ENCODE measurements at places on chromosomes 1 and 21.

DNA sequence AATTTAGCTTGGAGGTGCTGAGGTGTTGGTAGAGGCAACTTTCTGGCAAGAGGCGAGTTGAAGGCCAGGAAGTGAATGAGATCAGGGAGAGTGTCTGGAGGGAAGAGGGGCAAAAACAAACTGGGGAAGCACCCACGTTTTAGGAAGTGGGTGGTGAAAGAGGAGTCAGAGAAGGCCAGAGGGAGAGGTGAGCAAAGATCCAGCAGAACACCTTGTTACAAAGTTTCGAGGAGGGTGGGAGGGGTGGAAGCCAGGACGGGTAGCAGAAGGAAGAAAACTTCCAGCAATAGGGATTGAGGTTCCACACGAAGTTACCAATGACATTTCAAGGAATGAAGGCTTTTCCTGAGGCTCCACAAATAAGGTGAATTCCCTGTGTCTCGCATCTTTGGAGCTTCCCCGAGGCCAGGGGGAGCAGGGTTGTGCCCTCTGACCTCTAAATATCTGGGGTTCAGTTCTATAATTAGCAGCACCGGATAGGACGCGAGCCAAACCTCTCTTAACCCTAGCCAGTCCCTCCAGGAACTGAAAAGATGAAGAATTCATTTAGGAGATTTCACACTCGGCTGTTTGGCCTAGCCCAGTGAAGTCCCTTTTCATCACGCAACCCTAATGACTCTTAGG, 578 bp upstream of the SESN2 start:
- ATAC-seq: no peak

DNA sequence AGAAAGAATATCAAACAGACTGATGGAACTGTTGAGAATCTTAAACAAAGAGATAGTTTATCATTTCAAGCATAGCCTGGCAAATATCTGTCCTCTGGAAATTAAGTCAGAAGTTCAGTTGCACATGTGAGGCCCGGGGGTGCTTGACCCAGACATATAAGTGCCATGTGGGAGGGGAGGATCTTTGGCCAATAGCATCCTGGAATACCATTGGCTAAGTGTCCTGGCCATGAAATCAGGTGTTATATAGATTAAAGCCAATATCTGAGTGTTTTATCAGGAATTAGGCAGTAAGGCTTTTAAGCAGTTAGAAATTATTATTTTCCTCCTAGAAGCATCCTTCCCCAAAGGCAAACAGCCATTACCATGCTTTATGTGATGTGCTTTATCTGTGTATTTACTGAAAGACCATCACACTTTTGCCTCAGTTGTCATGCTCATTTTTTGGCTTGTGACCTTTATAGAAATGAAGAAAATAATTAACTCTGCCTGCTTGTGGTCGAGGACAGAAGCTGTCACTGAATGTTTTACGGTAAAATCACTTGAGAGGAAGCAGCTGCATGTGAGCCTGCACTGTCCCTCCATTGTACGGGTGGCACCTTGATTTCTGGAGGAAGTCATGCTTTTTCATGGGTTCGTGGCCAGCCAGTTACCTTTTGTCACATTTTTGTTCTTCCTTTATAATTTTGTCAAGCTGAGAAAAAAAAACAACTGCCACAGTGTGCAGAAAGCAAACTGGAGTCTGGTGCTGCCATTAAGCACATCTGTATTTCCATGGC, 259.9 kb upstream of the FMN2 start:
- ATAC-seq: peak; percentile 27

- no peak for ATAC-seq
Measured at GRCh38 chr1:97427371-97427770, 493.5 kb downstream of the DPYD start.

- no peak for ATAC-seq
Measured at GRCh38 chr1:26887125-26887524, 3.0 kb downstream of the GPN2 start.

DNA sequence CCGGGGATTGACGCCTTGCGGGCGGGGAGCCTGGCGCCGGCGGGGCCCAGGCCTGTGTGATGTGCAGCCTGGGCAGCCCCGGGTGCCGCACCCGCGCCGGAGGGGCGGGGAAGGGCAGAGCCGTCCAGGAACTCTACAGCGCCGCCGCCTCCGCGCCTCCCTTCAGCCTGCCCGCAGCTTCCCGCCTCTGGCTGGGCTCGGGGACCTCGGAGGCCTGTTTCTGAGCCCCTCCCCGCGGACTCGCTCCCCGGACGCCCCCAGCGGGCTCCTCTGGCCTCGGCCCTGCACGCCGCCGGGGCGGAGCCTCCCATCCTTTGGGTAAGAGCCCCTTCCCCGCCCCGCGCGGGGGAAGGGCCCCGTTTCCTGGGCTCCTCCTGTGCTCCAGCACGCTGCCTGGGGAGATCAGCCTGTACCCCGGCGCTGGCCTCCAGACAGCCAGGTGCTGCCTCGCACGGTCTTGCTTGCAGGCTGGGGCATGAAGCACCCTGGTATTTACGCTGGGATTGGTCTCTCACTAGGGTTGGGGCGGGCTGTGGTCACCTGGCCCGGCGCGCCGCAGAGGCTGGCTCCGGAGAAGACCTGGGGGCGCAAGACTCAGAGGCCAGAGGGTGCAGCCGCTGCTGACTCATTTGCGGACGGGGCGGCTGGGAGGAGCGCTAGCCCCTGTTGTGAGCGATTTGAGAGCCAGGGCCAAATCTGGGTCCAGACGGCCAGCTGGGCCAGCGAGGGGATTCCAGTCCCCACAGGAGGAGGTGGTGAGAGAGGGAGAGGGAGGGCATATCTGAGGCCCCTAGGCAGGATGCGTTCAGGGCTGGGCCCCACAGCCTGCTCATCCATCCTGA, 5.7 kb upstream of the ACOT11 start:
- peak; percentile 87 for ATAC-seq

DNA sequence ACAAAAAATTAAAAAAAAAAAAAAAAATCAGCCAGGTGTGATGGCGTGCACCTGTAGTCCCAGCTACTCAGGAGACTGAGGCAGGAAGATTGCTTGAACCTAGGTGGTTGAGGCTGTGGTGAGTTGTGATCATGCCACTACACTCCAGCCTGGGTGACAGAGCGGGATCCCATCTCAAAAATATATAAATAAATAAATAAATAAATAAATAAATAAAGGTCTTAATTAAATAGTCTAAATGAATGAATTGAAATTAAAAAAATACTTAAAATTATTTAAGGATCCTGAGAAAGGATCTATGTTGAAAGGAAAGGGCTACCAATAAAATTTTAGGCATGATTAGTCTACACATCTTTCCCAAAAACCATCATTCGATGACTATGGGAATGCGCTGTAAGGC, 67.4 kb upstream of the HP1BP3 start:
- ATAC-seq: no peak

DNA sequence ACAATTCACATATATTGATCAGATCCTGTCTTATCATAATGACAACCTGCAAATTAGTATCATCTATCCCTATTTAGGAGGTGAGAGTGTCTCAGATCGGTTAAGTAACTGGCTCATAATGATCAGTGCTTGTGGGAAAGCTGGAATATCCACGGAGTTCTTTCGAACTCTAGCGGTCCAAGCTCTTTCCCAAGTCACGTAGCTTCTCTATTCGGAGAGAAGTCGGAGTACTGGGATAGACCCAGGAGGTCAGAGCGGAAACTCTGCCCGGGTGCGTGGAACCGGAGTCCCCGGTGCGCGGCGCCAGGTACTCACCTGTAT, 339 bp downstream of the PTGS2 start:
- no peak for ATAC-seq

DNA sequence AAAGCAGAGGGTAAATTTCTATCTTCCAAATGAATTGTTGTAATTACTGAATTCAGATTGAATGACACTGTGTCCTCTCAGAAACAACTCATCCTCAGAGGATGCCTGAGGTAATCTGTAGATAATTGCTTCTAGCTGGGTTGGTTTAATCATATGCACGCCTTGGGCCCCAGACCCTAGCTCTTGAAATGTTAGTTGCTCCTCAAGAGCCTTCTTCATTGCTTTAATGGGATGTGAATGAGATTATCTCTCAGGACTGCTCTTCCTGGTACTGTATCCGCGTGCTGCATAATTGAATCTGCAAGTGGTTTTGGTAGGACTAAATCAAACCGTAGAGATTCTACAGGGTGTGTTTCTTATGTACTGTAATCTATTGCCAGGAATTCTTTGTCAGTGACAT, 569.3 kb upstream of the NEGR1 start:
- no peak for ATAC-seq

DNA sequence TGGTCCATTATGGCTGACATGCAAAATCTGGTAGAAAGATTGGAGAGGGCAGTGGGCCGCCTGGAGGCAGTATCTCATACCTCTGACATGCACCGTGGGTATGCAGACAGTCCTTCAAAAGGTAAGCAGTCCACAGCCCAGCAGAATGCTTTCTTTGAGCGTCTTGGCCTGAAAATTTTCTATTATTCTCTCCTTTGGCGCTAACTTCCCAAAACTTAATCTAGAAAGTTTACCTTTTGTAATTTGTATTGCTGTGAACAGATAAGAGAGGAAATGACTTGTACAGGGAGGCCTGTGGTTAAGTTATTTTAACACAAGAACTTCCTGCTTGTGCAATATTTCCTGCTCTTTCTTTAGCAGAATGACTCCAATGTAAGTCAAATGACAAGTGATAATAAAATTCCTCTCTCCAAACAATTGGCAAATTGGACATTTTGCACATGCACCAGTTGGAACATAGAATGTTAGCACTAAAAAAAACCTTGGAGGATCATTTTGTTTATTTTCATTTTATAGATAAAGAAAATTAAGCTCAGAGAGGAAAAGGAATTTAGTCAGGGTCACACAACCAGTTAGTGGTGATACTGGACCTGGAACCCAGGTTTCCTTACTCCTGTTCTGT, 18.9 kb downstream of the CAP1 start:
- no peak for ATAC-seq

DNA sequence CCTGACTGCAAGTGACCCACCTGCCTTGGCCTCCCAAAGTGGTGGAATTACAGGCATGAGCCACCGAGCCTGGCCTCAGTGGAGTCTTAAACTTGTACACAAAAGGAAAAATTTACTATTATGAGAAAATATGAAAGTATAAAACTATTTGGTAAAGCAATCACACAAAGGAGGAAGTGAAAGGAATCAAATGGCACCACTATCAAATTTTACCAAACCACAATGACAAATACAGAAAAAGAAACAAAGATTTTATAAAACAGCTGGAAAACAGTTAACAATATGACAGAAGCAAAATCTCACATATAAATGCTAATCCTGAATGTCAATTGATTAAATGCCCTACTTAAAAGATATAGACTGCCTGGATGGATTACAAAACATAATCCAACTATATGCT, 42.1 kb upstream of the NEGR1 start:
- no peak for ATAC-seq

GRCh38 chr1:3863231-3863935, 6.1 kb downstream of the DFFB start:
- no peak for ATAC-seq

DNA sequence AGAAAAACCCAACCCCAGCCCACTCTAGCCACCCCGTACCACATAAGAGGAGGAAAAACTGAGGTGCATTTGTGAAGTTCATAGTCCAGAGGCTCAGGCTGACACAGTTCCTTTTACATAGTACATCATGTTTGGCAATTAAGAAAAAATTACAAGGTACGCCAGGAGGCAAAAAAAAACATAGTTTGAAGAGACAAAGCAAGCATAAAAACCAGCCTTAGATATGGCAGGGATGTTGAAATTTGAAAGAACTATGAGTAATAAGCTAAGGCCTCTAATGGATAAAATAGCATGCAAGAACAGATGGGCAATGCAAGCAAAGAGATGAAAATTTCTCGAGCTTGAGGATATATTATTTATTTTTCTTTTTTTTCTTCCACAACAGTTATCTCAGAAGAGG, 31.9 kb downstream of the MIXL1 start:
- ATAC-seq: no peak

DNA sequence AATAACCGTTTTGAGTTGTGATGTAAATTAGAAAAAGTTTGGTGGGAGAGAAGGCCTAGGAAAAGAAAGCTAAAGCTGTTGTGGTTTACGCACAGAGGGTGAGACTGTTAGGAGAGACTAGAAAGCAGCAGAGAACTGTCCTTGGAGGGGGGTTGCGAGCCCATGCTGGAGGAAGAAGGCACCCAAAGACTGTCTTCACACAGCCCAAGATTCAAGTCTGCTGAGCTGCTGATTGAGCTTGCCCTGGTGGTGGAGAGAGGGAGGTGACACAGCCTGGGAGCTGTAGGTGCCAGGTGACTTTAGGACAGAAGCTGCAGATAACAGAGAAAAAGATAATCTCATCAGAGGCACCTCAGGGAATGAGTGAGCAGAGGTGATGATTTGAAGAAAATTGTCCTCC, 18.3 kb upstream of the TLR5 start:
- no peak for ATAC-seq

DNA sequence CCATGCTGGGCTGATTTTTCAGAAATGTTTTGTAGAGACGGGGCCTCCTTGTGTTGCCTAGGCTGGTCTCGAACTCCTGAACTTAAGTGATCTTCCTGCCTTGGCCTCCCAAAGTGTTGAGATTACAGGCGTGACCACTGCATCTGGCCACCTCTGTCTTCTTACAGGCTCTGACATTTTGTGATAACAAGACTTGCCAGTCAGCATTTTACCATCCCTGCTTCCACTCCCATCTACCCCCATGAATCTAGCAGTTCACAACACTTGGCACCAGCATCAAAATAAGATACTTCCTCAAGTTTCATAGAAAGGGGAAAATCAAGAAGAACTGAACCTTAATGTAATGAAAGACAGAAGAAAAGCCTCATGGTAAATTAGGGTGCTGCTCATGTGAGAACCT, 32.4 kb downstream of the SLC35F3 start:
- ATAC-seq: no peak

- no peak for ATAC-seq
Measured at GRCh38 chr1:229226796-229227195, 44.1 kb upstream of the RAB4A start.

- no peak for ATAC-seq
Measured at GRCh38 chr1:202888221-202888530, 773 bp downstream of the RABIF start.

- peak; percentile 63 for ATAC-seq
Measured at GRCh38 chr1:20551945-20552727, at the start of gene FAM43B. Gene FAM43B, plus strand, starts transcription at chr1:20552573. Its CDS starts 401 bp downstream, at chr1:20552974.

- peak; percentile 79 for ATAC-seq
Measured at GRCh38 chr1:204960306-204961125, 82.5 kb upstream of the CNTN2 start.

- no peak for ATAC-seq
Measured at GRCh38 chr1:100539836-100540536, 2.0 kb downstream of the GPR88 start.

- ATAC-seq: peak; percentile 12
Measured at GRCh38 chr21:25733859-25734653, 648 bp downstream of the ATP5PF start.

- ATAC-seq: no peak
Measured at GRCh38 chr1:175390081-175390481, 197.5 kb upstream of the KIAA0040 start.

GRCh38 chr1:92419642-92420041, 67.1 kb downstream of the GFI1 start:
- ATAC-seq: no peak

- ATAC-seq: no peak
Measured at GRCh38 chr1:17976854-17977253, 130.7 kb upstream of the IGSF21 start.

Data from motor neuron (in vitro differentiated cells).